ENCODE measurements at places on chromosomes 1 and 21.
A peak's percentile ranks its signal among the peaks of the same experiment; 100 is the strongest.

GRCh38 chr1:227374846-227375245 is 56.6 kb upstream of the CDC42BPA start:
- DNase-seq, result no peak

DNA sequence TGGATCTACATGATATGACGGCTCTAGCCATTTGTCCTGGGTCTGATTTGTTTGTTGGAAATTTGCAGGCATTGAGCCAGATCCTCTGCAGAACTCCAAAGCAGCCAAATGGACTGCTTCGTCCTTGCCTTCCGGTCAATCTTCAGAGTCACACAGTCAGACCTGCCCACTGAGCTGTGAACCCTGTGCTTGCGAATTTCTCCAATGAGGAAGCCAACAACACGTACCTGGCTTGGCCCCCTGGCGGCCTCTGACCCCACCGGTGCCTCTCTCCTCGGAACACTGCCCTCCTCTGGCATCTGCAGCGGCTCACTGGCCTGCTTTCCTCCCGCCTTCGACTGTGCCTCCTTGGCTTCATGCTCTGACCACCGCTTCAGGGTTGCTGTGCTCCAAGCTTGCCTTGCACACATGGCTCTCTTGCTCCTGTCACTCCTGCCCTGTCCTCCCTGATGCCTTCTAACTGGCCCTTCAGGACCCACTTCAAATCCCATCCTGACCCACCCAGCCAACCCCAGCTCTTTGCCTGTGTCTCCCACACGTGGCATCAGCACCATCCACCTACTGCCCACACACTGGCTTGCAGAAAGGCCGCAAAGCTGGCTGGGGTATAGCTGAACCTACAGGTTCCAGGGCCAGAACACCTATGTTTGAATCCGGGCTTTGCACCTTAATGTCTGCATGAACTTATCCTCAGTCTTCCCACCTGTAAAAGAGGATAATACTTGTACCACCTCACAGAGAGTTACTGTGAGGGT is 128.2 kb downstream of the KCNN3 start:
- DNase-seq, result no peak

DNA sequence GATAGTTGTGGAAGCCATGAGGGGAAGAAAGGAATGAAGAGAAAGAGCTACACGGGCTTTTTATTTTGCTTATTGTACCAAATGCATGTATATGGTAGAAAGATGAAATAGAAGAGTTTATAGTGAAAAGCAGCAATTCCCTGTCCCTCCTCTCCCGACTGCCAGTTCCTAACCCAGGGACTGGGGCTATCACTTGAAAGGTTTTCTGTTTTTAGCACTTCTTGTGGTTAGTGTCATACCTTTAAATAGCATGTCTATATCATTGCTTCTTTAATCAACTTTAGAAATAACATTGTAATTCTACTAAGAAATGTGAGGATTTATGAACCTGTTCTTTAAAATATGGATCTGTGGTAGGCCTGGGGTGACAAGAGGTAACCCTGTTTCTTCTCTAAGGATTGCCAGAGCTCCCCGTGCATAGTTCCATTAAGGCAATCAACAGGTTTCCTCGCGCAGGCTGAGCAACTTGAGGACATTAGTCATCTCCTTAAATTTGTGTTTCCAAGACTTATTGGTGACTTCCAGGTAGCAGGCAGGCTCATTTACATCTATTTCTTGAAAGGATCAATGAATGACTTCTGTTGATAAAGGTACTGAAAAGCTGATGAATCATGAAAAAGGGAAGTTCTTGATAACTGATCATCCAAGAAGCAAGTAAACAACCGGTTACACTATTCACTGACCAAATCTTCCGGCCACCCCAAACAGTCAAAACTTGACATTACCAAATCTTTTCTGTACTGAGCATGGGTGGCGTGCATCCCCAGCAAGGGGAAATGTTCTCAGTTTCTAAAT is 37.8 kb upstream of the S1PR1 start:
- no peak for DNase-seq

GRCh38 chr1:183039985-183040447 is 16.8 kb downstream of the LAMC1 start:
- DNase-seq, result peak; percentile 85

DNA sequence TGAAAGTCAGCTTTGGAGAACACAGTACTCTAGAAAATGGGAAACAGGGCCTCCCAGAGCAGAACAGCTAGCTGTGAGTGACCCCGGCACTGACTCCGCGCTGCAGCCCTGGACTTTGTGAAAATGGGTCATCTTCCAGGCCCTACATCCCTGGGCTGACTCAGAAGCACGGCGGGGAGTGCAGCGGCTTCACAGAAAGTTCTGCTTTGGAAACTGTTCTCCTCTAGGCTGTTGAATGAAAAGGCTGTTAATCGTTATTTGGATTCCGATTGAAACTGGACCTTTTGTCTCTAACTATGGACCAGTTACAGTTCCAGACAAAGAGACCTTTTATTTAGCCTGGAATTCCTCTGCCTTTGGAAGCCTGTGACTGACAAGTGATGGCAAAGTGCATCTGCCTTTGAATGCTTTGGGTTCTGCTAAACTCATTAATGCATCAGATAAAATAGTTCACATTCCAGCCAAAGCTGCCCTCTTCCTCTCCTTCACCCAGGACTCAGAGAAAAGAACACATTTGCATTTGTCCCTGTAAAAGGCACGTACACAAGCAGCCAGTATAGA is 144.9 kb upstream of the HOOK1 start:
- DNase-seq, result peak; percentile 67

DNA sequence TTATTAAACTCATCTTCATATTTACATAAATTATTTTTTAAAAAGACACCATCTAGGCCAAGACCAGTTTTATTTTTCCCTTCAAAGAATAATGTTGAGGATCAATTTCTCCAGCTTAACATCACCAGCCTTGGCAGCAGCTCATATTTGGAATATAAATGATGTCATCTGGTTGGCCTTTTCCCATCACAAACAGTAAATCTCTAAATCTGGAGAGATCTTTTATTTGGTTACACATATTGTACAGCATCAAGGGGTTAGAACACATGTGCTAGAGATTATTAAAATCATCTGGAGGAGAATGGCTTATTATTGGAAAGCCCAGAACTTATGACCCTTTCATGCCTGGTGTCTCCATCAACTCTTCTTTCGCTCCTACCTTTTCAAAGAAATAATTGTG is 508.8 kb downstream of the PLPP3 start:
- no peak for DNase-seq

- DNase-seq, result no peak
Observed at GRCh38 chr1:235567812-235568503, 63.7 kb upstream of the B3GALNT2 start.

- DNase-seq, result peak; percentile 97
Observed at GRCh38 chr1:154972517-154973343, 1.8 kb upstream of the CKS1B start.

GRCh38 chr1:93448983-93449804 is 1.3 kb downstream of the FNBP1L start:
- DNase-seq, result peak; percentile 55

- no peak for DNase-seq
Observed at GRCh38 chr1:165235777-165236291, 120.7 kb downstream of the LMX1A start.

- no peak for DNase-seq
Observed at GRCh38 chr1:28775121-28775942, 36.6 kb upstream of the OPRD1 start.

GRCh38 chr1:208256091-208256490 is 11.9 kb upstream of the PLXNA2 start:
- DNase-seq, result no peak

DNA sequence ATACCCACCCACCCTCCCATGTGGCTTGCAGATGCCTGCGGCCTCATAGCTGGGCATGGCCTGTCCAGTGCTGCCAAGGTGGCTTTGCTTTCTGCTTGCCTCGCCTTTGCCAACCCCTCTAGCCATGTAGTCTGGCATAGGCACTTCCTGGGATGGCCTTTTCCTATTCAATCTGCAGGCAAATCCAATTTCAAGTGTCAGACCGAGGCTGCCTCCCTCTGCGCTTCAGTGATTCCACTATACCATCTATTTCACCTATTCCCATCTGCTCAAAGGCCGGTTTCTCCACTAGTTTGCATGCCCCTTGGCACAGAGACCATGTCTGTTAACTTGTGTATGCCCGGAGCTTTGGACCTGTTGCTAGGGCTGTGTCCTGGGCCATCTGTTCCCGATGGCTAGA is 3.8 kb upstream of the ZBTB21 start:
- DNase-seq, result no peak

GRCh38 chr21:24423546-24423945 is 1183.7 kb downstream of the MRPL39 start:
- DNase-seq, result no peak

GRCh38 chr1:87495870-87496269 is 167.2 kb downstream of the LMO4 start:
- DNase-seq, result no peak

DNA sequence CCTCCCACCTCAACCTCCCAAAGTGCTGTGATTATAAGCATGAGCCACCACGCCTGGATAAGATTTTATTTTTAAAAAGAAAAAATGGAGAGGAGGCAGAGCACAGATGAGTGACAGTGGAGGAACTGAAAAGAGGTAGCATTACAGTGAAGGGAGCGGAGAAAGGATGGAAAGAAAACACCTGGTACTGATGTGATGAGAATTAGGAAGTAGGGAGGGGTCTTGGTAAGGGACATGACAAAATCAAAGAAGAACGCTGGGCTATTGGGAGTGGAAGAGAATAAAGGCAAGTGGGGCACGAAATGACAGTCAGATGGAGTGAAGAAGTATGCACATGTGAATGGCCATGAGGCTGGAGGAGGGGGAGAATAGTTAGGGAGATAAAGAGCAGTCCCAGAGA is 2.3 kb downstream of the FCRLA start:
- no peak for DNase-seq

DNA sequence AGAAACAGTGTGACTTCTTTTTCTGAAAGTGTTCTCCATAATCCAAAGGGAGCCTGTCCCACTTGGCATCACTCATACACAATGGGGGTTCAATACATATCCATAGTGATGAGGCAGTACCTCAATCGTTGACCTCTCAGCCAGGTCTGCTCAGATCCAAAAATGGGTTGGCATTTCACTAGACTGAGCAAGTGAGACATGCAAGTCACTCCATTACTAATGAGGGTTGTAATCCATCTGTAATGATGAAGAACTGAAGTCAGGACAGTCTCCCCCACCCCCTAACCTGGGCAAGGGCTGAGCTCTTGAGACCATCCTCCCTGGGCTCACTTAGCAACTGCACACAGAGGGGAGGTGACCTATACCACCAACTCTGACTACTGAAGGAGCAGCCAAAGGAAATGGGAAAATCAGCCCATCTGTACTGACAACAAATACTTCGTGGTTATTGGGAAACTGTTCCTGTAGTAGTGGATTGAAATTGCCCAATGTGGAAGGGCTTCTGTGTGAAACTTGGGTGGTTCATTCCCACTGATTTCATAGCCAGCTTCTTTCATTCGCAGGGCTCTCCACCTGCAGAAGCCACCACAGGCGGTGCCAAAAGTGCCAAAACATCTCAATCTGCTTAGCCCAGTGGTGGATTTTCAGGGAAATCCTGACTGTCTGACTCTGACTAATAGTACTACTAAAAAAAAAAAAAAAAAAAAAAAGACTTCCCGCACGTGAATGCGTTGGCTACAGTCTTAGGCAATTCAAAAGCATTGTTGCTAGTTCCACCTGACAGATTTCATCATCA is 5.0 kb downstream of the NGF start:
- DNase-seq, result peak; percentile 64

DNA sequence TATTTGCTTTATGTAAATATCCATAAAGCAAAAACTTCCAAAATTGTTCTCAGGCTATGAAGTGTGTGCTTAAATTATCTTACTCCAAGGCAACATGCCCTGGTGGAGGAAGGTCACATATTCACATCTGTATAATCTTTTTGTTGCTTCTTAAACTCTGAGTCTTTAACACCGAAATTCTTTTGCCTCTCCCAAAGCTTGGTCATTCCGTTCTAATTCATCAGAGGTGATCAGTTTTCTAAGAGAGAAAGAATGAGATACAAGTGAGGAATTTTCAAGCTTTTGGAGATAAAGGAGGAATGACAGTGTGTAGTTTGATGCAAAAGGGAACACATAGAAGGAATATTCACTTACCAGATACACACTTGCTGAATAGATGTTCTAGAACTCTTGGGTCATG is 561.7 kb downstream of the LTN1 start:
- DNase-seq, result no peak

- DNase-seq, result no peak
Observed at GRCh38 chr1:21821385-21822019, 9.4 kb downstream of the LDLRAD2 start.

GRCh38 chr1:155307247-155307740 is 1.4 kb upstream of the FDPS start:
- DNase-seq, result peak; percentile 72

DNA sequence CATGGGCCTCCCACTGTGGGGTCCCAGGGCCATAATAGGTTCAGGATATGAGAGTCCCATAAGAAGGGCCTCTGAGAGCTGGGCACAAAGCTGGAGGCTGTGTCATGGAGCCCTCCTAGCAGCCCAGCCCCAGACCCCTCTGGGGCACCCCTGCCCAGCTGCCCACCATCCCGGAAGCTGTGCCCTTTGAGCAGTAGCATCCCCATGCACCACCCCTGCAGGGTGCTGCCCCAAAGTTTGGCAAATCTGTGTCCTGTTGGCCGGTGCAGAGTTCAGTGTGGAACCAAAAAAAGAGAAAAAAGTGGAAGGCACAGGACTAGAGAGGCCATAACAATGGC is 17.6 kb downstream of the TNNT2 start:
- no peak for DNase-seq

- peak; percentile 36 for DNase-seq
Observed at GRCh38 chr1:33502726-33503125, 30.3 kb downstream of the ZSCAN20 start.

DNA sequence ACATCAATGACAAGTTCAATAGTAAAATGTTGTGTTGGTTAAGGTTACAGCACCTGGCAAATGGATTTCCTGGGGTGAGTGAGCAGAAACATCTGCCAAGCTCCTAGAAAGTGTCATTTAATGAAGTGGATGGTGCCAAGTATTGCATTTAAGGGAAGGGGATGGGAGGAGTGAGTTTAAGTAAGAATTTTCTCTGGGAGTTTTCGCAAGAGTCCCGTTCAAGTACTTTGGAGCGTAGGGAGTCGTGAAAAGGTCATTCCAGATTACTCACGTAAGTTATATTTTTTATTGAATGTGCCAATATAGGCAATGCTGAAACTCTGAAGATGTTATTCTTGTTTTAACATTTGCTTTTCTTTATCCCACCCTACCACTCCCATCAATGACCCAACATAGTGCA is 117.4 kb upstream of the RAB3GAP2 start:
- DNase-seq, result no peak

GRCh38 chr1:5993556-5994491 is 1.6 kb upstream of the NPHP4 start:
- DNase-seq, result no peak

- DNase-seq, result no peak
Observed at GRCh38 chr1:225447650-225448089, 19.8 kb upstream of the LBR start.

Measured in mesenchymal stem cell (in vitro differentiated cells and primary cell).